Activated naive CD4-positive, alpha-beta T cell (primary cell): ENCODE measurements at places on chromosomes 11 and 22.

DNA sequence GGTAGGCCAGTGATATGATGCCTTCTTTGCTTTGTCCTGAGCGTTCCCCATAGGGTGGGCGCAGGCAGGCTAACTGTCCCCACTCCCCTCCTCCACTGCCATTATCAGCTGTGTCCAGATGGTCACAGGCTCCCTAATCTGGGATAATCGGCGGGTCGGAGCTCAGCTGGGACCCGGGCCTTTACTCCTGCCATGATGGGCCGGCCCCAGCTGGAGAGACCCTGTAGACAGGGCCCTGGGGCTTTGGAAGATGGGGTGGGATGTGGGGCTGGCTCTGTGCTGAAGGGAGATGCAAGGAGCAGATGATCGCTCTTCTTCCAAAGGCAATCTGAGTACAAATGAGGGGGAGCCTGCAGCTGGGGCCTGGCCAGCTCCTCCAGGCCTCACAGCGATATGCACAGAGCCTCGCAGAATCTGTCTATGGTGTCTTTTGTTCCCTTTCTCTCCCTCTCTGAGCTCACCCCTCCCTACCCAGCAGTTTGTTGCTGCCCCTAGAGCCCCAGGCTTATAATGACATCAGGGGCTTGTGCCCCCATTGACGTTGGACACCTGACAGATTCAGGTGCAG, 11.9 kb downstream of the KLHL35 start:
- no peak for DNase-seq

- DNase-seq = no peak
Observed at GRCh38 chr11:11843211-11843621, 1.4 kb downstream of the USP47 start.

- no peak for DNase-seq
Observed at GRCh38 chr11:3639841-3640240, 2.0 kb downstream of the ART5 start.

- DNase-seq = no peak
Observed at GRCh38 chr11:126496576-126497337, 141.3 kb downstream of the ST3GAL4 start.

- DNase-seq = no peak
Observed at GRCh38 chr11:6717426-6717825, 34.3 kb upstream of the MRPL17 start.

DNA sequence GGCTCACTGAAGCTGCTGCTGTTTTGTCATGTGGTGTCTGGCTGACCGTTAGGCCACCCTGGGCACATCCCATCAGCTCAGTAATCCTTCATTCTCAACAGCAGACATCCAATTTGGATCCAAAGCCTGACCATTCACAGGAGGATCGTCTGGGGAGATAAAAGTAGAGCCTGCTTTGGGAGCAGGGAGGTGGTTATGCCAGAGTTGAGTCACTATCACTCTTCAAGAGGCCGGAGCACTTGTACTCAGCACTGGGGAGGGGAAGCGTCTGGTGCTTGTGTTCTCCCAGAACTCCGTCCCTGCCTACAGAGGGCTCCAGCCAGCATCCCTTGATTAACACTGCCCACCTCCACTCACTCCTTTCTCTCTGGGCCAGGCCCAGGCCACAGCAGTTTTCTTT, 382.6 kb downstream of the OPCML start:
- no peak for DNase-seq

DNA sequence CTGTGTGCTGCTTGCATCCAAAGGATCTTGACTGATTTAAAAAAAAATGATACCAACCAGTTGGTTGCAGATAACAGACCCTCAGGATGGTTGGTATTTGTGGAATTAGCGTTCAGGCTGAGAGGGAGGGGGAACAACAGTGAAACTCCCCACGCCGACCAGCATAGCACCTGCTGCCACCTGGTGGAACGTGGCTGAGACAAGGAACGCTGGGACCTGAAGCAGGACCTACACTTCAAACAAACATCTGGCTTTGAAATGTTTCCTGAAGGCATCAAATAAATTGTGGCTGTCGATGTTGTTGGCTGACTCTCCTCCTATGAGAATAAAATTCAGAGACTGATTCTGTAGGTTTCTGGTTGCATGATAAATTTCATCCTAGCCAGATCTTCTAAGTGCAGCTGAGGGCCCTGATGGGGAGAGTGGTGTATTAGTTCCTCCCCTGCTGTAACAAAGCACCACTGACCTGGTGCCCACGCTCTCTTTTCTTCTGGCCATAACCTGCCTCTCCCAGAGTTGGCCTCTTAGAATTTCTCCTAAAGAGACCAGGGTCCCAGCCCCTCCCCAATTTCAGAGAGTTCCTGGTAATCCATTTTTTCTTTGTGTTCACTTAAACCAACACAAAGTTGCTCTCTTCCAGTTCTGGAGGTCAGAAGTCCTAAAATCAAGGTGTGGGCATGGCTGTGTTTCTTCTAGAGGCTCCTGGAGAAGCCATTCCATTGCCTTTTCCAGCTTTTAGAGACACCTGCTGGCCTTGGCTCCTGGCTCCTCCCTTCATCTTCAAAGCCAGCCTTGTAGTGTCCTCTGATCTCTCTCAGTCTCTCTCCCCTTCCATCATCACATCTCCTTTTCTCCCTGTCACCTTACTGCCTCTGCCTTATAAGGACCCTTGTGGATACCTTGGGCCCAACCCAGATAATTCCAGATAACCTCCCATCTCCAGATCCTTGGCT, 17.3 kb downstream of the APOL2 start:
- DNase-seq = peak; percentile 6

DNA sequence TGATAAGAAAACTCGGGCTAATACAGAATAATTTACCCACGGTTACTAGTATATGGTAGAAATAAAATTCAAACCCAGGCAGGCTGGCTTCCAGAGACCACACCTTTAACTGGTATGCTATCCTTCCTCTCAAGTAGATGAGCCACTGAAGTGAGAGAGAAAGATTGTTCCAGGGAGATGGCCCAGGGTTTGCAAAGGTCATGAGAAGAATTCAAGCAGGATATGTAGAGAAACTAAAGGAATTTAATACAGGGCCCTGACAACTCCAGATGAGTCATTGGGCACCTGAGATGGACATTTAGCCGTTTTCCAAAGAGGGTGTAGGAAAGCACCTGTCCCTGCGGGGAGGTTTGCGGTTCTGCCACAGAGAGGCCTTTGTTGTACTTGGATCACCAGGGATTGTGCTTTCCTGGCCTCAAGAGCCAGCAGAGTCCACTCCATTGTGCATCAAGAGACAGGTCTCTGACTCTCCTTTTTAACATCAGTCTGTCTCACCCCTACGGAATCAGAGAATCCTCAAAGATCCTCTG, 152.7 kb upstream of the BLID start:
- no peak for DNase-seq

- no peak for DNase-seq
Observed at GRCh38 chr11:11491014-11491413, 130.8 kb downstream of the GALNT18 start.

- no peak for DNase-seq
Observed at GRCh38 chr22:48351376-48352085, 1476.1 kb downstream of the BRD1 start.

GRCh38 chr22:48204296-48204695, 1441.8 kb downstream of the TBC1D22A start:
- DNase-seq = no peak

DNA sequence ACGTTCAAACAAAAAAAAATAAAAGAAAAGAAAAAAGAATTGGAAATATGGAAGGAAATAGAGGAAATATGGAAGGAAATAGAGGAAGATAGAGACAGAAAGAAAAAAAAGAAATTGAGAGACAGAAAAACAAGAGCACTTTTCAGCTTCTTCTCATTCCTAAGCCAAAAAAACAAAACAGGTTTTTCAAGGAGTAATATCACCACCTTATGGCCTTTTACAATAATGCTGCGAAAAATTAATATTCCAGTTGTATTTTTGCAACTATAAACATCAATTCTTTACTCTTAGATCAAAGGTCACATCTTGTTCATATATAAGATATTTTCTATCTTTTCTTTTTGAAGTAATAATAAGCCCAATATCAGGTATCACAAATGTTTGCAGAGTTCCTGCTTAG, 328.3 kb downstream of the FAT3 start:
- no peak for DNase-seq

DNA sequence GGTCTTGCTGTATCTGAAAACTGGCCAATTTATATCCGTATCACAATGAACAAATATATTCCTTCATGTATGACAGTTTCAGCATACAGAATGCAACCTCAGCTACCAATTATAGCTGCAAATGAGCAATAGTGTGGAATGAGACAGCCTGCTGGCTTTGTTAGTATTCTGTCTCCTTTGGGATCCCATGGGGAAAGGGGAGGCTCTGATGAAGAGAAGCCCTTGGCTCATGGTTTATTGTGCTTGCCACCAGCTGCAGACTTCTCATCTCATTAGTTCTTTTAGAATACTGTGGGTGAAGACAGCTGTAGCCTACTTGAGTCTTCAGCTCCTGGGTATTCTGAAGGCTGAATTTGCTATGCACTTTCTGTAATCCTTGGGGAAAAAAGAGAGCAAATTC, 42.4 kb downstream of the PITPNB start:
- no peak for DNase-seq

- no peak for DNase-seq
Observed at GRCh38 chr22:42179616-42180015, 49.0 kb upstream of the CYP2D6 start.

GRCh38 chr11:76513654-76514034, 68.8 kb downstream of the EMSY start:
- DNase-seq = no peak

DNA sequence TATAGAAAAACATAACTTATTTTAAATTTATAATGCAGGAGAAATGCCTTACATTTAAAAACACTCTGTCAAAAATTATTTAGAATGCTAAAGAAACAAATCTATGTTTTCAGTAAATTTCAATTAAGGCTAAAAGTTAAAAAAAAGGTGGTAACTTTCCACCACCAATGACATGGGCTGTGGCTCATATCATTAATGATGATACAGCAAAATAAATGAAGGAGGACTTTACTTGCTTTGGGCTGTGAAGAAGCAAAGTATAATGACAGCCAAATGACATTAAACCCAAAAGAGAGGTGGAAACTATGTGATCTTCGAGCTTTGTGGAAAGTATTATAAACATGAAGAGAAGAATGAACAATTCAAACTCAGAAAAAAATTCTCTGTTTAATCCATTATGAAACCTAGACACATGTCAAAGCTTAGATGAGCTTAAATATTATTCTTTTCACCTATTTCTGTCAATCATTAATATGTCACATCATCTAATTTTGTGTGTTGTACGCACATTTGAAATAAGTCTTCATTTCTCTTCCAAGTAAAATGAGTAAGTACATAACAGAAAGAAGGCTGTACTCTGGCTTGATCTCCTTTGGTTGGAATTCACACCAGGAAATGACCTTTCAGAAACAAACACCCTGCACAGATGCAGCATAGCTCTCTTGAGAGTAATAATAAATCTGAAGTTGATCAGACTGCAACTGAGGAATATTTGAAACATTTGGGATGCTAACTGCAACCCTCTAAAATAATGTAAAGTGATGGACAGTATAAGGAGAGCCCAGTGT, 265.8 kb downstream of the TTC28 start:
- DNase-seq = no peak

DNA sequence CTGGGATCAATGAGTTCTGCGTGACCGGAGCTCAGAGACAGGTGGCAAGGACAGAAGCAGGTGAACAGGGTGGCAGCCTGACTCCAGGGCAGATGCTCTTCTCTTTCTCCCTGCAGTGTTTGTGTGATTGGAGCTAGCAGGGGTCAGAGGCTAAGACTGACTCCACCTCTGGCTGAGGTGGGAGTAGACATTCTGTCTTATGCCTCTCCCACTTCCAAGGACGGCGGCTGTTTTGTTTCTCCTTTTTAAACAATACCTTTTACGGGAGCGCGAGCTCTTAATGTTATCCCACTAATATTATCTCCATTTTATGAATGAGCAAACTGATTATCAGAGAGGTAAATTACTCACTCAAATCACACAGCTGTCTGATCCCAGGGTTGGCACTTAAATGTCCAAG, 323.7 kb downstream of the MIAT start:
- DNase-seq = no peak

DNA sequence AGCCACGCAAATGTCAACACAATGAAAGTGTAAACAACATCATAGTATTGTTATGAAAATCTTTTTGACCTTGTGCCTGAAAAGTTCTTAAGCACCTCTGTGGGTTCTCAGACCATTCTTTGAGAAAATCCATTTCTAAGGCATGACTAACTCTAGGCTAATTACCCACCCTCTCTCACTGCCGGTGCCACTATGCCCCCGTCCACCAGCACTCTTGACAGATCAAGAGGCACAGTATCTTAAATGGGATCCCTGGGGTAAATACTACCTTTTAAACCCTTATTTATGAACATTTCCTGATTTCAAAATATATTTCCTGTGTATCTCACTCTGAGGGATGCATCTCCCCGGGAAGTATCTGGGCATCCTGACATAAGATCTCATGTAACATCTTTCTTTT, 607.5 kb downstream of the METTL15 start:
- no peak for DNase-seq

DNA sequence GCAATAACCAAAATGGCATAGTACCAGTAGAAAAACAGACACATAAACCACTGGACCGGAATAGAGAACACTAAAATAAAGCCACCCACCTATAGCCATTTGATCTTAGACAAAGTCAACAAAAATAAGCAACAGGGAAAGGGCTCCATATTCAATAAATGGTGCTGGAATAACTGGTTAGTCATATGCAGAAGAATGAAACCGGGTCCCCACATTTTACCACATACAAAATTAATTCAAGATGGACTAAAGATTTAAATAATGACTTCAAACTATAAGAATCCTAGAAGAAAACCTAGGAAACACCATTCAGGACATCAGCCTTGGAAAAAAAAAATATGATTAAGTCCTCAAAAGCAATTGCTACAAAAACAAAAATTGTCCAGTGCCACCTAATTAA, 30.1 kb upstream of the NOX4 start:
- no peak for DNase-seq

GRCh38 chr22:38075105-38075825, 8.7 kb downstream of the SLC16A8 start:
- DNase-seq = no peak

- DNase-seq = no peak
Observed at GRCh38 chr11:74460481-74461154, 6.7 kb downstream of the KCNE3 start.

- no peak for DNase-seq
Observed at GRCh38 chr22:50485221-50486131, 1.2 kb upstream of the MIOX start.

DNA sequence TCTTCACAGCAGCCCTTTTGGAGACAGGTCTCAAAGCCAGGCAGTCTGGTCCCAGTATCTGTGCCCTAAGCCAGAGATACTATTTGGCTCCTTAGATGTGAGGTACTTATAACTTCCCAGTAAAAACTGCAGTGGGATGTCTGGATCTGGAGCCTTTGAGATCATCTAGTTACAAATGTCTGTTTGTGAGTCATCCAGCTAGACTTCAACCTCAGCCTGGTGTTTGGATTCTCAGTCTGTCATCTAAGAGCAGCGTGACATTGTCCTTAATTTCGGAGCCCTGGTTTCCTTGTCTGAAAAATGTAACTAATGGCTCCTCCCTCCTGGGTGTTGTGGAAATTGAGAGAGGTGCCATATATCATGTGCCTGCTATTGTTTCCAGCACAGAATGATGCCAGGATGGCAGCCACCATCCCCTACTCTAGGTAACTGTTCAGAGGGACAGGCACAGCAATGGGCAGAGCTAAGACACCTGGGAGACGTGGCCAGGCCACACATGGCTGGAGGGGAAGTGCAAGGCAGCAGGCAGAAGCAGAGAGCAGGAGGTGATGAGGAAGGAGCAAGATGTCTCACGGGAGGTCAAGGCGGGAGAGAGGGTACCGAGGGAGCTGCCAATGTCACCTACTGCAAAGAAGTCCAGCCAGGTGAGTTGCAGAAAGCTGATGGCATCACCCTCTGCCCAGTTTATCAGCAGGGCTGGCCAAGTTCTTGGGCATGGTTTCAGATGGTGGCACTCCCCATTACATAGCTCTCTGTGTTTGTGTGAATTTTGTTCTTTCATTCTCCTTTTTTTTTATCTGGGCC, 20.6 kb upstream of the ST3GAL4 start:
- DNase-seq = no peak
